Caki2 (cell line): ENCODE measurements at places on chromosomes 7 and 10.
A peak's percentile ranks its signal among the peaks of the same experiment; 100 is the strongest.

DNA sequence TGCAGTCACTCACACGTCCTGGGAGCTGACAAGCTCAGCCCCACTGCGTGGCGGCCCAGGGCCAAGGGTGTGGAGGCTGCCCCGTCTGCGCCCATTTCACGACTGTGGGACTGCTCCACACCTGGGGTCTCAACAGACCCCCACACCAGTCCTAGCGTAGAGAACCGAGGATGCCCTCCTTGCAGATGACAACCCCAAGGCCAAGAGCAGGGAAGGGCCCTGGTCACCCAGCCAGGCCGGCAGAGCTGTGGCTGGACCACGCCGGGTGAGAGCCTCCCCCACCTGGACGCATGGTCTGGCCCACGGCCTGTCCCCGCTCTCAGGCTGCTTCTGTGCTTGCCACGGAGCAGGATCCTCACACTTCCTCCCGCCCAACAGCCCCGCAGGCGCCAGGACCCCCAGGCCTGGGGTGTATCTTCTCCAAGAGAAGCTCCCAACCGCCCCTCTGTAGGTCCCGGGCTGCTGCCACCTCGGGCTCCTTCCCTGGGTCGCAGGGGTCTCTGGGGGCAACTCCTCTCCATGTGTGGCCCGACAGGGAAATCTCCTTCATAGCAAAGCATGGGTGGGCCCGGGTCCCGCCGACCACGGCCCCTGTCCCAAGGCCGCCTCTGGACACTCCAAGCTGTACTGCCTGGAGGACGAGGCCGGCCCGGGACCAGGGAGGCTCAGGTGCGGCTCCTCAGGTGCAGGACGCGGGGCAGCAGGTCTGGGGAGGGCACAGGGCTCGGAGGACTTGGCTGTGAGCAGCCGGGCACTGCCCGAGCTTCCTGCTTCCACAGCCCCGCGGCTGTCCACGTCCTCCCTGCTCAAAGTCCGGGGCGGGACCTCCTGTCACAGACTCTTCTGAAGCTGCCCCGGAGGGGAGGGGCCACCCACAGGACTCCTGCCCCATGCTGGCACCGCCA lies 88.8 kb downstream of the FOXL3 start:
- no peak for DNase-seq

- DNase-seq, result no peak
Observed at GRCh38 chr10:31761156-31761555, 167.5 kb downstream of the ARHGAP12 start.

DNA sequence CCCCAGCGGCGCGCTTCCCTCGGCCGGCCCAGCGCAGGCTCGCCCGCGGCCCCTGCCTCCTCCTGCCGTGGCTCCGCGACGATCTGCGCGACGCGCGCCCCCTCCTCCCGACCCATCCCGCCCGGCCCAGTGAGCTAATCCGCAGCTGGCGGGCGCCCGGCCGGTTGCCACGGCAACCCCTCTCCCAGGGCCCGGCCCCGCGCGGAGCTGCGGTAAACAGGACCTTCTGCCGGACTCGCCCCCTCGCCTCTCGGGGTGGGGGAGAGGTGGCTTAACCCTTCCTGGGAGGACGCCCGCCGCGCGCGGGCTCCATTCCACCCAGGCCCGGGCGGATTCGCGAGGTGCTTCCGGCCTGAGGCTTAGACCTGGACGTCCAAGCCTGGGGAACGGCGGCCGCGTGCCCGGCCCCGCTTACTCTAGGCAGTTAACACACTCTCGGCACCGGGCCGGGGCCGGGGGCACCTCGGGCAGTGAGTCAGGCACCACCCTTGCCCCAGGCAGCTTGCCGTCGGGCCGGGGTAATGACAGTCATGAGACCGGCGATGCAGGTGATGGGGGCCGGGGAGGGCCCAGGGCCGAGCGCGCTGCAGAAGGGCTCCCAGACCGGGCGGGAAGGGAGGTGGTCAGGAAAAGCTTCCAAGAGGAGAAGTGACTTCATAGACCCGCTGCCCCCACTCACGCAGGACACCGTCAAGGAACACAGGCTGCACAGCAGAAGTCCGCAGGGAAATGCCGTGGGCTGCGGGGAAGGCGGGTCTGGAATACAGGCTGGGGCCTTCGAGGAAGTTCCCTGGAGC lies at the start of gene DENND2A:
TSS of gene DENND2A (minus strand) at position 87 of the 797 bp plus-strand sequence. CDS start 38,416 bp downstream, outside the sequence.
- DNase-seq, result no peak

DNA sequence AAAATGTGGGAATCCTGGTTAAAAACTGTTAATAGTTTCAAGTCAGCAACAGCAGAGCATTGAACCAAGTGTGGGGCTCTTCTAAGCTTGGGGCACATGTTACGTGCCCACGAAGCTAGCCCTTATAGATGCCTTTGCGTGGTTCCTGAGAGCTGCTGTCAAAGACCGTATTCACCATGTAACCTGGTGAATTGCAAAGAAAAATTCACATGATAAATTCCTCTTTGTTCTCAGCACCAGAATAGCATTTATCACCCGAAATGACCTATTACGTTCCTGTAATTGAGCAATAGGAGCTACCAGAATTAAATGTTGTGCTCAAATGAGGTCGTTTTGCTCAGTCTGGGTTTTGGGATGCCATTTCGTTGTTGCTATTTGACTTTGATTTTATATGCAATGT lies 202.6 kb upstream of the PRPS1L1 start:
- DNase-seq, result no peak

GRCh38 chr7:108094346-108094745 lies 35.8 kb downstream of the LAMB4 start:
- DNase-seq, result no peak

DNA sequence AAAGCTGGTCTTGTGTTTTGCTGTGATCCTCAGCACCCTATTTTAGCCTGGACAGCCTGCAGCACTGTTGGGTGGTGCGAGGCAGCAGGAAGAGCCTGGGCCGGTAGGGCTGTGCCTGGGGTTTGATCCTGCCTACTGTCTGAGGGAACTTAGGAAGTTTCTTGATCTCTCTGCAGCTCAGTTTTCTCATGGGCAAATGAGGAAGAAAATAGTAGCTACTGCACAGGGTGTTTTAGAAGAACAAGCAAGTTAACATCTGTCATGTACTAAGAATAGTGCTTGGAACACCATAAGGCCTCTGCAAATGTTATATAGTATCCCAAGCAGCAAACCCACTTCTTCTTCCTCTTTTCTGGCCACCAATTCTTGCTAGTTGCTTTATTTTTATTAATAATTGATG lies 12.0 kb upstream of the AGR2 start:
- no peak for DNase-seq

GRCh38 chr7:135553346-135553745 lies 4.4 kb upstream of the NUP205 start:
- DNase-seq, result no peak

GRCh38 chr10:86636311-86636710 lies 18.0 kb upstream of the OPN4 start:
- no peak for DNase-seq

DNA sequence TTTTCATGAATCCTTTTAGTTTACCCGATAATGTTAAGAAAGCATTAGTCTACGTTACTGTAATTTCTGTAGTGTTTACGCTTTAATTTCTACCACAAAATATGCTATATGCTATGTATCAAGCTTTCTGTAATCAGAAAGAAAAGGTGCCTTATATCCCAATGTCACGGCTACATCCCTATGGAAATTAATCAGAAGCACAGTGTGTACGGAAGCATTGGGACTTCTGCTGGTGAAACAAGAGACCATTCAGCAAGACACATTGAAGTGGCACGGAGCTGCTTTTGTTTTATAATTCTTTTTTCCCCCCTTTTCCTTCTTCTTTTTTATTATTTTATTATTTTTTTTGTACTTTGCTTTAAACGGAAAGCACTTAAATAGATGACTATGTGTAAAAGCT lies 31.2 kb upstream of the SH2B2 start:
- no peak for DNase-seq

- DNase-seq, result no peak
Observed at GRCh38 chr7:132240821-132241422, 335.3 kb downstream of the PLXNA4 start.

DNA sequence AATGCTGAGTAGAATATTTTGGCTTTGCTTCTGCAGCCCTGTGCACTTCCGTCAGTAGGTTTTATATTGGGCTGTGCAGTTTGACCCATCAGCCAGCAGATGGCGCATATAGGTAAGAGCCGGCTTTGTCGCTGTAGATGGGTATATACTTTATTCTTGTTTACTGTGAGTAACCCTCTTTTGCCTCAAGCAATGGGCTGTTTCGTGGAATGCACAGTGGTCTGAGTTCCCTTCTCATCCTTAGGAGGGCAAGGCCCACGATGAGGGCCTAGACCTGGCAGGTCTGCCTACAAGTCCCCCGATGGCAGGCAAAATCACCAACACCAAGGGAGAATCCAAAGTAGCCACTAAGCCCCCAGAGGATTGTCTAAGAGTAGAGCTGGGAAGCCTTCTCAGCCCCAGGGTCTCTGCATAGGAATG lies 1002.9 kb upstream of the KCND2 start:
- DNase-seq, result peak; percentile 36

- peak; percentile 91 for DNase-seq
Observed at GRCh38 chr7:22357311-22358175, 589 bp upstream of the RAPGEF5 start.

- DNase-seq, result no peak
Observed at GRCh38 chr10:1578392-1579140, 158.8 kb downstream of the ADARB2 start.

GRCh38 chr10:61594430-61594829 lies 68.3 kb upstream of the CABCOCO1 start:
- DNase-seq, result no peak

DNA sequence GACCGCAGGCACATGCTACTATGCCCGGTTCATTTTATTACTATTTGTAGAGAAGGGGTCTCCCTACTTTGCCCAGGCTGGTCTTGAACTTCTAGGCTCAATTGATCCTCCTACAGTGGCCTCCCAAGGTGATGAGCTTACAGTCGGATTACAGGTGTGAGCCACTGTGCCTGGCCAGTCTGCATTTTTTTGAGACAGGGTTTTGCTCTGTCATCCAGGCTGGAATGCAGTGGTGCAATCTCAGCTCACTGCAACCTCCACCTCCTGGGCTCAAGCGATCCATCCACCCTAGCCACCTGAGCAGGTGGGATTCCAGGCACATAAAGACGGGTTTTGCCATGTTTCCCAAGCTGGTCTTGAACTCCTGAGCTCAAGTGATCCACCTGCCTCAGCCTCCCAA lies 2.3 kb upstream of the H2BK1 start:
- no peak for DNase-seq

GRCh38 chr10:62805231-62806099 lies 945 bp downstream of the ADO start:
- peak; percentile 58 for DNase-seq

DNA sequence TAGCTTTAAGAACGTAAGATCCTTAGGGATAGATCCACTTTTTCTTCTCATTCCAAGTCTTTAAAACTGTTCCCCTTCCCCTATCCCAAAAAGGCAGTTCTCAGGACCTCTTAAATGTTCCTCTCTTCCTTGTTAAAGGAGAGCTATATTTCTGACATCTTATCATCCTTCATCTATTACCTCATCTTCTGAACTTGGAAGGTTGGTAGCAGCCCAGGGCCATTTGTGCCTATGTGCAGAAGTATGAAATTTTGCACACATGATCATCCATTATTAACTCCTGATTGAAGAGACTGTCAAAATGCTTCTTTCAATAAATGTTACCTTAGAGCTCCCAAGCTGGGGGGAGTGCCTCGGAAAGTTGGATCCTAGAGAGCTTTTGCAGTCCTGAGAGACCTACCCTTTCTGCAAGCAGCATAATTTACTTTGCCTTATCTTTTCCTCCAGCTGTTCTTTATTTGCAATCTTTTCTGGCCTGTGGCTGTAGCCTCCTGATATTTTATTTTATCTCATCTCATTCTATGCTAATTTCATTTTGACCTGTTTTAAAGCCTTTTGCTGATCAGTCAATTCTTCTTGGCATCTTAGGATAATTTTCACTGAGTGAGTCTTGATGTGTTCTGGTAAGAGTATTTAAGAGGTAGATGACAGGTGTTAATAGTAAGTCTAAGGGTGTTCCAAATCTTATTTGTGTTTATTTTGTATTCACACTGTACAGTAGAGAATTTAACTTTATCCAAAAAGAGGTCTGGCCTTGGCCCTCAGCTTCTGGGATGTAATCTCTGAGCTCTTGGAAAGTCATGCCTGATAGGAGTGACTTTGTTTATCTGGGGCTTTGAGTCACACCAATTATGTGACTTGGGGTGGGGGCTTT lies 135.0 kb upstream of the PDLIM1 start:
- DNase-seq, result no peak

- no peak for DNase-seq
Observed at GRCh38 chr7:157849341-157849596, 512.5 kb downstream of the DNAJB6 start.

GRCh38 chr10:87053111-87053510 lies 33.0 kb downstream of the FAM25A start:
- no peak for DNase-seq

- no peak for DNase-seq
Observed at GRCh38 chr7:138079137-138079536, 2.9 kb downstream of the AKR1D1 start.

- no peak for DNase-seq
Observed at GRCh38 chr10:124496150-124496549, 34.5 kb downstream of the LHPP start.

DNA sequence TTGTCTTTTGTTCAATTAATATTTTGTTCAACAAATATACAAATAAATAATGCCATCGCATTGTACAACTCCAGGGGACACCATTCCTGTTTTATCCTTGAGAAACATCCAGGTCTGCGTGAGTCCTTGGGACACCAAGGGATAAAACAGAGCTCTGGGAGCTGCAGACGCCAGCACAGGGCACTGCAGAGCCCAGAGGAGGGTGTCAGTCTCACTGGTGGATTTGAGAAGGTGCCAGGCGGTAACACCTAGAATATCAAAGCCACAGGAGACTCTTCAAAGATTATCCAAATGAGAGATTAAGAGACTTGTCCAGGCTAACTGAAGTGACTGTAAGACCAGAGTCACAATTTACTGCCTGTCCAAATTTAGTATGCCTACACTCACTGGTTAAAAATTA lies 55.3 kb downstream of the TEX36 start:
- no peak for DNase-seq

GRCh38 chr10:34467902-34468301 lies 347.2 kb downstream of the PARD3 start:
- no peak for DNase-seq

GRCh38 chr10:80202934-80203834 lies 2.2 kb downstream of the ANXA11 start:
- peak; percentile 90 for DNase-seq

DNA sequence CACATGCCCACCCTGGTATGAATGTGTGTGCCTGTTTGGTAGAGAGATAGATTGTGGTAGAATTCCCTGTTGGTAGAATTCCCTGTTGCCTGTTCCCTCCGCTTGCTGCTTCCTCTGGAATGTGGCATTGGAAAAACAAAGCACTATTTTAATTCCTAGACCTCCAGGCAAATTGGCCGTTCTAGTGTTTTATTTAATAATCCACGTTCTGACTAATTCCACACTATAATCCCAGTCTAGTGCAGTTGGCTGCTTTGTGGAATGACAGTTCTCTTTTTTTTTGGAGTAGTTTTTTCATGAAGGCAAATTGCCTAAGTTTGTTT lies 2.0 kb downstream of the HECW1 start:
- no peak for DNase-seq
